T-helper 17 cell (primary cell): ENCODE measurements at places on chromosomes 16 and 17. TPM values are rescaled to one million over a fixed set of nuclear protein-coding genes. Genes with fewer than 3 reads are reported as not detected.

- peaks cover 13% of the 10 kb centered on the region for H3K27me3 ChIP-seq
- H3K36me3 ChIP-seq: no peaks in the 10 kb centered on the region
- H3K27ac ChIP-seq: peak overlapping the region; percentile 37
- H3K4me3 ChIP-seq: peak overlapping the region; percentile 19
- no peak for DNase-seq
- H3K4me1 ChIP-seq: peaks cover 4% of the 10 kb centered on the region
Measured at GRCh38 chr16:17939723-17940122, 396.8 kb downstream of the NPIPA8 start.

The ENPP7 gene
- not detected for total RNA-seq

DNA sequence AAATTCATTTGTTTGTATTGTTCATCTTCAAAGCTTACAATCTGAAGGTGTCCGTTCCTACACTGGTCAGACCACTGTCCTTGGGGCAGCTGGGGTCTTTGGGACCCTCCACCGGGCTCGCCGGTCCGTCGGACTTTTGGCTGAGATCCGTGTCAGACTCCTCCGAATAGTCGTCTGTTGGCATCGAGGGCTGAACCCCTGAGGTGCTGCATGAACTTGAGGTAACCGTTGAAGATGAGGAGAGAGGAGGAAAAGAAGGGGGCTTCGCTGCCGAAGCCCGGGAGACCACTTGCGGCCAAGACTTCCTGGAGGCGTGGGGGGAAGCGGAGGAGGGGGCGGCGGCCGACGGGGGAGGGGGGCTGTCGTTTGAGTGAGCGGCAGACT lies 260.8 kb downstream of the ZFHX3 start:
- peak overlapping the region; percentile 41 for H3K27ac ChIP-seq
- peaks cover 2% of the 10 kb centered on the region for H3K36me3 ChIP-seq
- DNase-seq: no peak

GRCh38 chr17:44871556-44871955 lies 23.9 kb downstream of the HIGD1B start:
- H3K27me3 ChIP-seq: no peaks in the 10 kb centered on the region
- peaks cover 6% of the 10 kb centered on the region for H3K36me3 ChIP-seq
- no peaks in the 10 kb centered on the region for H3K4me1 ChIP-seq
- no peak overlapping the region for H3K27ac ChIP-seq
- H3K4me3 ChIP-seq: no peak overlapping the region

The PHOSPHO1 gene
- total RNA-seq: not detected

The PLXDC1 gene
- 11.7 TPM for total RNA-seq

DNA sequence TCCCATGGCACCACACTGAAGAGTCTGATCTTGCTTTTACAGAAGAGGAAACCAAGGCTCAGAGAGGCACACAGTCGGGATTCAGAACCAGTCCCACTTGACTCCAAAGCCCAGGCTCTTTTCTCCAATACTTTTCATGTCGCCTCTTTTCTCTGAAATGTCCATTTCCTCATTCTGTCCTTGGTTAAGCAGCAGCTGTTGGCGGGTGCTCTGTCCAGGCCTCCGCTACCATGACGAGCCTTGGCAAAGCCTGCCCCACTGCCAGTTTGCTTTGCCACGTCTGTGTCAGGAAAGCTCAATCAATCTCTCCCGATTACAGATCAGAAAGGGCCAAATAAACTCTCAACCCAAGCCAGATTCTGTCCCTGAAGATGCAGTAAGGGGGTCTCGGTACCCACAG lies 9.1 kb upstream of the CEP295NL start:
- no peak for DNase-seq
- no peak overlapping the region for H3K27ac ChIP-seq
- no peak overlapping the region for H3K4me3 ChIP-seq
- peaks cover 11% of the 10 kb centered on the region for H3K27me3 ChIP-seq
